Stimulated activated CD8-positive, alpha-beta memory T cell treated with anti-CD3 and anti-CD28 coated beads, Interleukin-4, amount 100 ng/mL, for 4 hours (primary cell): ENCODE measurements at places on chromosomes 3 and 15.
A peak's percentile ranks its signal among the peaks of the same experiment; 100 is the strongest.

GRCh38 chr3:42502429-42503250, at the start of gene VIPR1:
Gene VIPR1, plus strand, starts transcription at chr3:42502643. Its CDS starts 93 bp downstream, at chr3:42502736.
- DNase-seq = peak; percentile 75

GRCh38 chr3:13171704-13172643, 98.7 kb upstream of the IQSEC1 start:
- DNase-seq = no peak

- no peak for DNase-seq
Measured at GRCh38 chr3:31758322-31758965, 222.6 kb downstream of the OSBPL10 start.

- no peak for DNase-seq
Measured at GRCh38 chr3:170497207-170498095, 78.8 kb downstream of the CLDN11 start.

DNA sequence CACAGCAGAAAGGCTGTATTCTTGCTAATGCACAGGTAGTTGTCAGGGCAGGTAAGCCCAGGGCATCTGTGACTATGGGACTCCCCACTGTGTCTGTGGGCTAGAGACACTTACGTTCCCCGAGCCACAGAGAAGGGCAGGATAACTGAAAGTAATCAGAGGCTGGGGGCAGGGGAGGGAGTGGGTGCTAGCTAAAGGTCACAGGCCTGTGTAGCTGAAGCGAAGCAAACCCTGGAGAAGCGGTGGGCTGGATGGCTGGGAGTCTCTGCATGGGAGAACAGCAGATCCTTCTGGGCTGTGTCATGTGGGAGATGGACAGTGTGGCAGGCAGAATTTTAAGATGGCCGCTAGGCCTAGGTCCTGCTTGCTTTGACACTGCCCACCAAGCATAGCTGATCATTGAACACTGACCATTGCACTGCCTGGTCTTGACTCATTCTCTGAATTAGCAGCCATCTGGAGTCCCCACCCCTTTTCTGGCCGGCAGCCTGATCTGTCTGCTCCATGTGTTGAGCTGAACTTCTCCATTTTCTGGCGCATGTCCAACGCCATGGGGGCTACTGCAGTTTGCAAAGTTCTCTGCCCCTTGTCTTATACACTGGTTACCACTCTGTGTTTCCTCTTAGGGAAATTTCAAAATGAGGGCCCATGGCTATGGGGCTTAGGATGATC, 110.0 kb downstream of the DGKG start:
- DNase-seq = no peak

GRCh38 chr15:68176601-68177000, 28.5 kb downstream of the CALML4 start:
- DNase-seq = no peak

DNA sequence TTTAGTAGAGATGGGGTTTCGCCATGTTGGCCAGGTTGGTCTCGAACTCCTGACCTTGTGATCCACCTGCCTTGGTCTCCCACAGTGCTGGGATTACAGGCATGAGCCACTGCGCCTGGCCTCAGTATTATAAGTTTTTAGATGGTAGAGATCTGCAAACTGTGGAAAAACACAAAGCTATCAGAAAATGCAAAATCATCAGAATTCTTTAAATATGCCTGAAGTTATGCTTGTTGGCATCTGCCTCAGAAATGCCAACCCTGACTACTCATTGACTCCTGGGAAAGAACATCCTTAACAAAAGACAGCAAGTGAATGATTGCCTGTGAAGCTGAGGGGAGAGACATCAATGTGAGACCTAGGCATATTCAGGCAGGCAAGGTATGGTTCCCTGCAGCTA, 94.3 kb upstream of the MB21D2 start:
- no peak for DNase-seq

DNA sequence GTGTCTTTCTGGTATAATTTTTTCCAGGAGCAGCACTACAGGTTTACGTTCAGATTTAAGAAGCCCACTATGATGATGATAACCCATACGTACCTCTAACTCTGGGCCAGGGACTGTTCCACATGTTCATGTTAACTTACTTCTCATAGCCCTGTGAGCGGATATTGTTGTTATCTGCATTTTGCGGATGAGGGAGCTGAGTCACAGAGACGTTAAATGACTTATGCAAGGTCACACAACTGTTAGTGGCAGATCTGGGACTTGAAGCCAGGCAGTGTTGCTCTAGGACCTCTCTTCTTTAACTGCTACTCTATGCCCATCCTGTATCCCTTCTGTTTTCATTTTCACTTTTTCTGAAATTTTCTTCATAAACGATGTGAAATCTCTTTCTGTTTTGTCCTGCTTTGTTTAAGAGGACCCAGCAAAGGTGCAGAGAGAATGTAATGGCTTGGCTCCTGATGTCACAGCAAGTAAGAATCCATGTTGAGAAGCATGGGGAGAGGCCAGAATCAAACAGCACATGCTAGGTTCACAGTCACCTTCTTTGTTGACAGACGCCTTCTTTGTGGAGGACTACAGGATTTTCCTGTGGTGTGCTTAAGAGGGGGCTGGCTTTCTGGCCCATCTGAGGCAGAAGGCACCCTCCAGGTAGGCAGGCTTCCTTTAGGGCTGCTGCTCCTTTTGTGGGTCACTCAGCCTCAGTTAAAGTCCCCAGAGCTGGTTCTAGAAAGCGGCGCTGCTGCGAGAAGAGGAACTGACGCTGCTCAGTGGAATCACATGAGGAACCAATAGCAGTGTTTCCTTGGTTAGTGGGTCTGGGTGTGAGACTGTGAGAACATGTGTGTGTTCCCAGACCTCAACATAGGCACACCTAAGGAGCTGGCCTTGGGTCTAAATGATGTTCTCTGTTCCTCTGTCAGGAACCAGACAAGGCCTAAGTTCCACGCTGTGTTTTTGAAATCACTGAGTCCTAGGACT, 121.6 kb downstream of the TMEM108 start:
- DNase-seq = no peak

GRCh38 chr3:61774279-61774890, 213.0 kb downstream of the PTPRG start:
- no peak for DNase-seq

DNA sequence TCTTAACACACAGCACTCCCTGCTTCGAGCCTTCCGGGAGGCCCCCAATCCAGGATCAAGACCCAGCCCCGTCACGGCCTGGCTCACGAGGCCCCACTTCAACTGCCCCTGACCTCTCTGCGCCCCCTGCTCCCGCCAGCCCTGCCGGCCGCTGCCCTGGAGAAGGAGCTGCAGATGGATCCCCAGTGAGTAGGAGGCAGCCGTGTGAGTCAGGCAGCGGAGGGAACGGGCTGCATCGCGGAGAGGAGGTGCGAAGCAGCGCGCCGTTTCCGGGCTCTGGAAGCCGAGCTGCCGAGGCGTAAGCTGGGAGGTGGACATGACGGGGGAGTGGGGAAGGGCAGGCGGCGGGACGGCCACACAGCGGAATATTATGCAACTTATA, 133.4 kb downstream of the TPRA1 start:
- no peak for DNase-seq

- DNase-seq = no peak
Measured at GRCh38 chr3:69684309-69684961, 54.8 kb upstream of the MITF start.

DNA sequence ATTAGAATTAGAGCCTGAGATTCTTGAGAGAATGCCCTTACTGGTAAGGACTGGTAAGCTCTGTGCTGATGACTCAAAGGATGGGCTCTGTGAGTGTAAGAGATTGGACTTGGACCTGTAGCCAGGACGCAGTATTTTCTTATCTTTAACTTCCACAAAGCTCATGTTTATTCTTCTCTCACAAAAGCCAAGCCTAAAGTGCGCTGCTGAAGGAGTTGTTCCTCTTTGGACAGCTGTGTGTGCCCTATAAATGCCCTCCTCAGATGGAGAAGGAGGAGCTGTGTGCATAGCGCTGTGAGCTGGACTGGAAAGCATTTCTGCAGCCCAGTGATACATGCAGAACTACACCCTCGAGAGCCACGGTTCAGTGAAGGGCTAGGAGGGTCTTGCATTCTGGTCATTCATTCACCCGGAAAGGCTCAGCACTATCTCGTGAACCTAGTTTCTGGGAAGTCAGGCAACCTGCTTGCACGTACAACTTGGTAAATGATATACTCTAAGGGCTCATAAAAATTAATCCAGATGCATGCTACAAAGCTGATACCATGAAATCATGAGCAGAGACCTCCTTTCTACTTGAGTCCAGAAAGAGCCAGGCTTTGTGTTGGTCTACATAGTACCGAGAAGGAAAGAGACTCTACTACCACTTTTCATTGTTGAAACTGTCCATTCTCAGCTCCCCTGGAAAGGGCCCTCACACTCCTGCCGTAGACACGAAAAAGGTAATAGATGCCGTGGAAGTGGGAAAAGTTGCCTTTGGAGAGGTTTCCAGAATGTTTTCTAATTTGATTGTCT, 103.0 kb upstream of the TBL1XR1 start:
- no peak for DNase-seq

- no peak for DNase-seq
Measured at GRCh38 chr3:24264011-24264410, 230.6 kb downstream of the THRB start.

- no peak for DNase-seq
Measured at GRCh38 chr15:59255680-59256336, 49.2 kb downstream of the LDHAL6B start.

DNA sequence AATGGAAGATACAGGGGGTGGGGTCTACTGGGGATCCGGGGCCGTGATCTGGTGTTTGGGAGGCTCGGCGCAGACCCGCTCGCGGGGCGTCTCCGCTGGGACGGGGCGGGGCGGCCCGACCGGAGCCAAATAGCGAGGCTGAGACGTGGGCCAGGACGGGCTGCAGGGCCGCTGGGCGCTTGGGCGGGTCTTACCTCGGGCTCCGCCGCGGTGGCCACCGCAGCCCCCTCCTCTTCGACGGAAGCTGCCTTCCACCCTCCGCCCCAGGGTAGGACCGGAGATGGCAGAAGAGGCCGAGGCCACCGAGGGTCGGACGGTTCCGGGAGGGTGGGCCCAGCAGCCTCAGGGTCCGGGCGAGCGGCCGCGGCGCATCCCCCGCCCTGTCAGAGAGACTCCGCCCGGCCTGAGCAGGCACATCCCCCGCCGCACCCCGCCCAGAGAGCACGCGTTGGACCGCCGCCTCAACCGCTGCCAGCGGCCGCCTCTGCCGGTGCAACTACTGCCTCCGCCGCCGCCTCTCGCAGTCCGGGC, 399 bp downstream of the MYO9A start:
- peak; percentile 41 for DNase-seq

- no peak for DNase-seq
Measured at GRCh38 chr3:24802614-24803013, 308.0 kb upstream of the THRB start.

DNA sequence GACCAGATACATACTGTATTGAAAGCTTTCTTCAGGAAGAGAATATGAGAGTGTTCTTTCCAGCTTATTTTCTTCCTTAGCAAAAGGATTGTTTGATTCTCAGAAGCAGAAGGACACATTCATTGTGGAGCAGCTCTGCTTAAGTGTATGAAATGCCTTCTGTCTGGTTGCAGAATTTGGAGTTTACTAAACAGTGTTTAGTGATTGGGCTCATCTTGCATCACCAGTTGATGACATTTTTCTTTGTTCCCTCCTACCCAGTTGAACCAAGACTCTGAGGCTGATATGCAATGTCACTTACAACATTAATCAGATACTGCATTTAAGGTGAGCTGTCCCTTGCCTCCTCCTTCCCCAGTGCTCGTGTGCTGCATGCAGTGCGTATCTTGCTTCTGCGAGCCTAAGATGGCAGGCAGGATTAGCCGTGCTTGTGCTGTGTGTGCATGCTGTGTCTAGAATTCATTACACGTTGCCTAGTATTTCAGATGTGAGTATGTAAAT, 18.4 kb downstream of the ZBTB38 start:
- no peak for DNase-seq

- DNase-seq = no peak
Measured at GRCh38 chr3:132196113-132196512, 121.1 kb upstream of the ACP3 start.

DNA sequence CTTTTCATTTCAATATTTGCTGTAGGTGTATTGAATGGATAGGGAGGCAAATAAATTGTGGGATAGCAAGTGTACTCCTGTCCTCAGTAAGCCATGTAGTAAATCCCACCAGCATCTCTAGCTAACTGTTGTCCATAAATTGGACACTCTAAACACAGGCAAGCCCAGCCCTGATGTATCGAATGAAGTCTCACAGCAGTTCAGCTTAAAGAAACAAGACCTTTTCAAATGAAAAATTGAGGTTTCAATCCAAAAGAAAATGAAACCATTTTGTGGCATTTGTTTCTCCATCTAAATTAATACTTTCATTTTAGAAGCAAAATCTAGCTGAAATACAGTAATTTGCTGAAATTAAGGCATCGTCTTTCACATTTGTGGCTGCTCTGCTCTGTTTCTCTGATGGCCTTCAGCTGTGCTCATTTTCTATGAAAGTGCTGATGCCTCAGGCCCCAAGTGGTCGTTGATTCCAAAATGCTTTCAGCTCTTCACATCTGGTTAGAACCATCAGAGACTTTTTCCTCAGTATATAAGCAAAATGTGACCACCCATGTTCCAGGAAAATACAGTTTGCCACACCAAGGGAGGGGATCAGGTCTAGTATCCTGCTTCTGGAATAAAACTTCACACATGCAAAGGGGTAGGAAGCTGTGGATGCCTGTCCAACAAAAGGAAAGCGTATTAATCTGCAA, 245.0 kb downstream of the ZMAT3 start:
- no peak for DNase-seq

DNA sequence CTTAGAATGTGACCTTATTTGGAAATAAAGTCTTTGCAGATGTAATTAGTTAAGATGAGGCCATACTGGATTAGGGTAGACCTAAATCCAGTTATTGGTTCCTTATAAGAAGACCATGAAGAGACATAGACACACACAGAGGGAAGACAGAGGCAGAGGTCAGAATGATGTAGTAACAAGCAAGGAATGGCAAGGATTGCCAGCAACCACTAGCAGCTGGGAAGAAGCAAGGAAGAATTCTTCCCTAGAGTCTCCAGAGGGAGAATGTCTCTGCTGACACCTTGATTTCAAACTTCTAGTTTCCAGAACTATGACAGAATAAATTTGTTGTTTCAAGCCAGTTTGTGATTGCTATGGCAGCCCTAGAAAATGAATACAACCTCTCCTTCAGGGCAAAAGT, 116.7 kb downstream of the WDR76 start:
- DNase-seq = no peak

DNA sequence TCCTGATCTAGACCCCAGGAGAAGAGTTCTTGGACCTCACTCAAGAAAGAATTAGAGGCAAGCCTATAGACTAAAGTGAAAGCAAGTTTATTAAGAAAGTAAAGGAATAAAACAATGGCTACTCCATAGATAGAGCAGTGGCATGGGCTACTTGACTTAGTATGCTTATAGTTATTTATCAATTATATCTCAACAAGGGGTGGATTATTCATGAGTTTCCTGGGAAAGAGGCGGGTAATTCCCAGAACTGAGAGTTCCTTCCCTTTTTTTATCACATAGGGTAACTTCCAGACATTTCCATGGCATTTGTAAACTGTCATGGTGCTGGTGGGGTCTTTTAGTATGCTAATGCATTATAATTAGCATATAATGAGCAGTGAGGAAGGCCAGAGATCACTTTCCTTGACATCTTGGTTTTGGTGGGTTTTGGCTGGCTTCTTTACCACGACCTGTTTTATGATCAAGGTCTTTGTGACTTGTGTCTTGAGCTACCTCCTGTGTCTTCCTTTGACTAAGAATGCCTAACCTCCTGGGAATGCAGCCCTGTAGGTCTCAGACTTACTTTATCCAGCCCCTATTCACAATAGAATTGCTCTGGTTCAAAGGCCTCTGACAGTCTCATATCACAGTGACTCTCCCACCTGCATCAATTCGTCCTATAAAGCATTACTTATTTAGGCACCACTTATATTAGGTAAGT, 35.3 kb upstream of the PLSCR2 start:
- no peak for DNase-seq

GRCh38 chr15:82890338-82890994, 62.1 kb downstream of the HOMER2 start:
- no peak for DNase-seq
